Caco-2 (cell line): ENCODE measurements at places on chromosomes 16 and 17.

DNA sequence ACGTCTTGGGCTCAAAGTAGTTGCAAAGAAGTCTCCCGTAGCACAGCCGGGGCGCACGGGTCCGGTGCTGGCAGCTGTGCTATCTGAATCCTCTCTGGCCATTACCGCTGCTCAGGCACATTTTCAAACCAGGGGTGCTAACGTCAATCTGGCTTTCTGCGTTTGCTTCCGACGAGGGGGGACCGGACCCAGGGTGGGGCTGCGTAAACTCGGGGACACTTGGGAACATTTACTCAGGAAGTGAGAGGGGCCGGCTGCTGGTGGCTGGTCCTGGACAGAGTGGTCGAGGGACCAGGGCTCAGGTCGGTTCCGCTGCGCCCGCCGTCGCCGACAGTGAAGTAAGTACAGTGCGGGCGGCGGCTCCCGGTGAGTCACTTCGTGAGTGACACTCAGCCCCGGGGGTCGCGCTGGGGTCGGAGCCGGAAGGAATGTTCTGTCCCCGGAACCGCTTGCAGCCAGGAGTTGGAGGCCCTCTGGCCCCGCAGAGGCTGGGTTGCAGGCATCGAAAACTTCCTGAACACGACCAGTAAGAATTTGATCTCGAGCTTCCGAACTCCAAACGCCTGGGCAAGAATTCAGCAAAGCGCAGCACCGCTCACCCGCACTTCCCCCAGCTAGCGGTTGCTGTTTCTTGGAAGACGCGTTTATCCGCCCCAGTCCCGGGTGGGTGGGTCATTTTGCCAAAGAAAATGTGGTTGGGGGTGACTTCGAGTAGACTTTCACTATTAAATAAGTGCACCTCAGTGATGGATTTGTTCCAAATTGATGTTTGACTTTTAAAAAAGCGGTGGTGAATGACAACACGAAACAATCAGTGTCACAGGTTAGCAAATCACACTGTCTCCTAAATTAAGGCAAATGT is 1.4 kb upstream of the HS3ST3B1 start:
- no peaks in the 10 kb centered on the region for H3K4me1 ChIP-seq
- no peak overlapping the region for H3K27ac ChIP-seq
- H3K4me3 ChIP-seq = peak overlapping the region; percentile 25
- H3K36me3 ChIP-seq = no peaks in the 10 kb centered on the region
- DNase-seq = no peak

DNA sequence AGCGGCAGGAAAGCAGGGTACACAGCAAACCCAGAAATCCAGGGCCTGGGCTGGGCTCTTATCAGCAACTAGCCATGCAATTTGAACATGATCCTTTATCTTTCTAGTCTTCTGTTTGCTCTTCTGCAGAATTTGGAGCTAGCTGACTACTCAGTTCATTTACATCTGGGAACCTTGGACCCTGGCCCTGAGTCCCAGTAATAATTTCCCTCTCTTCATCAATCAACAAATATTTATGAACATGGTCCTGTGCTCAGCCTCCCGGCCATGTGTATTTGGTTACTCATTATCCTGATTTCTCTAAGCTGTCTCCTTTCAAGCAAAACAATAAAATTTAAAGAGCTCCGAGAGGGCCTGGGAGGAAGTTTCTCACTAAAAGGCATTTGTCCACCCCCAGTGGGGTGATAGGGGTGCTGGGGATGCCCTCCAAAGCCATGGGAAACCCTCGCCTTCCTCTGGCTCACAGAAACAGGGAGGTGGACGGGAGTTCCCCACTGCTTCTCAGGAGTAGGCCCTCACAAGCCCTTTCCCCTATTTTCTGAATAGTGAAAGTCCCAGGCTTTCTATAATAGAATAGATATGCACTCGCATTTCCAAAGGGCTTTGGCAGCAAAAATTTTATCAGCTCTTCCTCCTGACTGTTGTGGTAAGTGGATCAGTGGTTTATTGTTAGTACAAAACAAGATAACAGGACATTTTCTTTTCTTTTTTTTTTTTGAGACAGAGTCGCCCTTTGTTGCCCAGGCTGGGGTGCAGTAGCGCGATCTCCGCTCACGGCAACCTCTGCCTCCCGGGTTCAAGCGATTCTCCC is 6.9 kb upstream of the WDR59 start:
- no peaks in the 10 kb centered on the region for H3K27me3 ChIP-seq
- DNase-seq = peak; percentile 88
- H3K4me3 ChIP-seq = 0 out of 2 replicates have a peak overlapping the region, but pooled peaks have one; percentile 10
- H3K36me3 ChIP-seq = no peaks in the 10 kb centered on the region; the same call in 1 of the 2 replicates
- H3K4me1 ChIP-seq = peaks cover 67% of the 10 kb centered on the region

- H3K27me3 ChIP-seq = no peaks in the 10 kb centered on the region
- no peaks in the 10 kb centered on the region for H3K36me3 ChIP-seq
- H3K4me3 ChIP-seq = no peak overlapping the region
These were observed 85.3 kb upstream of the NSRP1 start for GRCh38 chr17:30031214-30031869.

GRCh38 chr17:55533608-55534007 is 22.4 kb upstream of the SMIM36 start:
- no peaks in the 10 kb centered on the region; the same call in 1 of the 2 replicates for H3K27me3 ChIP-seq
- H3K27ac ChIP-seq = no peak overlapping the region
- no peak for DNase-seq
- no peak overlapping the region for H3K4me3 ChIP-seq

- H3K27me3 ChIP-seq = no peaks in the 10 kb centered on the region
- H3K4me3 ChIP-seq = peak overlapping the region; percentile 49
- peaks cover 9% of the 10 kb centered on the region for H3K36me3 ChIP-seq
- H3K4me1 ChIP-seq = peaks cover 30% of the 10 kb centered on the region
These were observed 55.3 kb downstream of the TUBD1 start for GRCh38 chr17:59837308-59838051.
